ENCODE measurements at places on chromosomes 1 and 21.

DNA sequence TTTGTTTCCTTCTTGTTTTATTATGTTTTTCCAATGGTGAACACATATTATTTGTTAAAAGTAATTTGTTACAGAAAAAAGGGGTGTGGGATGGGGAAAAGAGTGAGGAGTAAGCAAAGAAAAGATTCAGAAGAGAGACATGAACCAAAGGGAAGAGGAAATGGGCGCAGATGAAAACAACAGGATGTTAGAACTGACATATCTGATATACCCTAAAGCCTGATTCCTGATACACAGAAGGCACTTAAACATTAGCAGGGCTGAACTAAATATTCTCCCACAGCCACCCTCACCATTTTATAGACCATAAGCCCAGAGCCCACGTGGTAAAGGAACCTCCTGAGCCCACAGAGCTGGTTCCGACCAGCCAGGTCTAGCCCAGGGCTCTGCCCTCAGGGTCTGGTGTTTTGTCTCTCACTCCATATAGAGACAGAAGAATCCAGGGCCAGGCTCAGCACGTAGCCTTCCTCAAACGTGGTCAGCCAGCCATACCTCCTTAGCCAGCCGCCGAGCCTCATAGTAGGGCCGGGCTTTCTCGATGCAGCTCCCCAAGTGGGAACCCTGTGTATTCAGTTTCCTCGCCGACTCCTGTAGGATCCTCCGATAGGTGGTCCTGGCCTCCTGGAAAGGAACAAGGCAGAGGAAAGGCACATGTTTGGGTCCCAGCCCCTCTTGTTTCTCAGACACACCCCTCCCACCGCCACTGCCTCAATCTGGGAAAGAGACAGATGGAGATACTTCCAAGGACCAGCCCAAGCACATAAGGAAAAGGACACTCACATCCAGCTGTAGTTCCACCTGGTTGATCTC is 9.5 kb downstream of the SH3BP5L start:
- DNase-seq = no peak

GRCh38 chr1:205701891-205702290 is 21.6 kb upstream of the SLC45A3 start:
- DNase-seq = no peak

GRCh38 chr1:33111965-33112364 is 31.0 kb downstream of the AZIN2 start:
- no peak for DNase-seq

DNA sequence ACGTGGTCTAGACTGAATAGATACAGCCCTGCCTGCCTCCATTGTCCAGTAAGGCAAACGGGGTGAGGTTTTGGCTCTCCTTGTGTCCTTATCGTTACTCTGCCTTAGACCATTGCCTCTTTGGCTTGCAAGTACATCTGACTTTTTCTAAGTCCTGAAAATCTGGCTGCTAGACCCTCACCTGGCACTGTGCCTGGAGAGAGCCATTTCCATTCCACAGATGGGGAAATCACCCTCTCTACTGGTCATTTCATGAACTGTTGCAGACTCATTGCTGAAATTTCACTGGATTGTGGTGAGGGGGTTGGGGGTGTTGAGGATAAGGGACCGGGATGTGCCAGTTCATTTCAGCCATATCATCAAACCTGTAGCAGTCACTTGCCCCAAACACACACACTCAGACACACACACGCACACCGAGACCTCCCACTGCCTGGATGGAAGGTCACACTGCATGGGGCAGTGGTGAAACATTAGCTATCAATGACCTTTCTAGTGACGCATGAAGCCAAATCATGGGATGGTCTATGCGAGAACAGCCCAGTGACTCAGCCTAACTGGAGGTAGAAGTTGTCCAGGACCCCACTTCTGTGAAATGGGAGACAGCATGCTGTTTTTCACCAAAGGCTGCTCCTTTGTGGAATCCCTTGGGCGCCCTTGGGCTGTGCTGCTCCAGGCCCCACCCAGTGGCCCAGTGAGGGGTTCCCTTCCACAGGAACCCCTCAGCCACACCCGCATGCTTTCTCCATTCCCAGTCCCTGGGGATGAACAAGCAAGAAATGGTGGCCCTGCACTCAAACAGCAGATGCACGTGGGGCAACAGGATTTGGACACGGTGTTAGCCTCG is 34.9 kb upstream of the VASH2 start:
- DNase-seq = no peak

- no peak for DNase-seq
These were observed 37.3 kb downstream of the AHDC1 start for GRCh38 chr1:27566462-27567145.

DNA sequence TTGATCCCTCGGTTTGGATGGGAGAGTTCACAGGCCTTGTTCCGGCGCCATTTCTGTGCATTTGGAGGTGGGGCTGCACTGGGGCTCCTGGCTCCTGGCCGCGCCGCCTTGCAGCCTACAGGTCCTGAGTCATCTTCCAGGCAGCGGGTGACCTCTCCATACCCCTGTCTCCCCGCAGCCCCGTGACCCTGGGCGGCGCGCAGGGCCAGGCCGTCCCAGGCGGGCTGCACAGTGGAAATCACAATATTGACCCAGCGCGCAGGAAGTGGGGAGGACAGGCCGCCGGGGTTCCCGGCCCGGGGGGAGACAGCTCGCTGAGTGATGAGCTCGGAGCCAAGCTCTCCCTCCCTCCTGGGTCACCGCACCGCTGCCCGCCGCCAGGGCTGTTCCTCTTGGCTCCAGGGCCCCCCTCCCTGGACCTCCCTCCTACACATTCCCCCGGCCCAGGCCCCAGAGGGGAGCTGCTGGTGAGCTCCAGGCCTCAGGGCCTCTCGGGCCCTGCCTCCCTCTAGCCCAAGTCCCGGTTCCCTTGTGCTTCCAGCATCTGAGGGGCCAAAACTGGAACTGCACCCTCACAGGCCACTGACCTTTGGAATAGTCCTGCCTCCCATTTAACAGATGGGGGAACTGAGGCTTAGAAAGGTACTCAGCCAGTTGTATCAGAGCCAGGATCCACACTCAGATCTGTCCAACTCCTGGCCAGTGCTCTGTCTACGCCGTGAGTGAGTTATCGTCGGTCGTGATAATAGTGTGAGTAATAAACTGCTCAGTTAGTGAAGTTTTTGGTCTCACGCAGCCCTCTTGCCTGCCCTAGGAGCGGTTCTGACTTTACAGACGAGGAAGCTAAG is 142.9 kb upstream of the WNT4 start:
- DNase-seq = no peak

DNA sequence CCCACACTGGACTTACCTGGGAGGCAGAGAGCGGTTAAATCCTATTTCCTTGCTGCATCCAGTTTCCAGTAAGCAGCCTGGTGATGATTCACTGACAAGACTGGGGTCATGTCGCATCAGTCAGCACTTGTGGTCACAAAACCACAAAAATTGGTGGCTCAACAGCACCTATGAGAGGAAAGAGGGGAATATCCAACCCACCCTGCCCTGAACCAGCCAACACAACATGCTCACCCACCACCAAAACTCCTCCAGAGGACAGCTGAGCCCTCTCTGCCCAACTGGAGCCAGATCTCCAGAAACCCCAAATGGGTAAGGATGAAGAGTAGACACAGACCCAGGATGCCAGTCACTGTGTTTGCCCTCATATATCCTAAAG is 64.0 kb downstream of the CD46 start:
- DNase-seq = no peak

- no peak for DNase-seq
These were observed 114.9 kb downstream of the VPS13D start for GRCh38 chr1:12344596-12345349.

DNA sequence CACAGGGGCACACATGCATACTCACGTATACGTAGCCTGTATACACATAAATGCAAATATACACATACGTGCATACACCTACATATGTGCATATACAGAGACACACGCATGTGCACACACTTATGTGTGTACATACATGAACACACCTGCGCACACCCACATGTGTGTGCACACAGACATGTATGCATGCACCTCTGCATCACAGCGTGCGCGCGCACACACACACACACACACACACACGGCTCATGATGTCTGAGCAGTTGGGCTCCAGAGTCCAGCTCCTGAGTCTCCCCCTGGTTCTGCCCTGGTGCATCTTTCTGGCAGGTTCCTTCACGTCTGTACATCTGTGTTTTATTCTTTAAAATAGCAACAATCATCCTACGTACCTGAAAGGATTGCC is 600.5 kb downstream of the NPHP4 start:
- no peak for DNase-seq

GRCh38 chr21:34971656-34972055 is 77.4 kb downstream of the RUNX1 start:
- no peak for DNase-seq

- DNase-seq = no peak
These were observed 3.6 kb downstream of the PAQR7 start for GRCh38 chr1:25871704-25872494.

DNA sequence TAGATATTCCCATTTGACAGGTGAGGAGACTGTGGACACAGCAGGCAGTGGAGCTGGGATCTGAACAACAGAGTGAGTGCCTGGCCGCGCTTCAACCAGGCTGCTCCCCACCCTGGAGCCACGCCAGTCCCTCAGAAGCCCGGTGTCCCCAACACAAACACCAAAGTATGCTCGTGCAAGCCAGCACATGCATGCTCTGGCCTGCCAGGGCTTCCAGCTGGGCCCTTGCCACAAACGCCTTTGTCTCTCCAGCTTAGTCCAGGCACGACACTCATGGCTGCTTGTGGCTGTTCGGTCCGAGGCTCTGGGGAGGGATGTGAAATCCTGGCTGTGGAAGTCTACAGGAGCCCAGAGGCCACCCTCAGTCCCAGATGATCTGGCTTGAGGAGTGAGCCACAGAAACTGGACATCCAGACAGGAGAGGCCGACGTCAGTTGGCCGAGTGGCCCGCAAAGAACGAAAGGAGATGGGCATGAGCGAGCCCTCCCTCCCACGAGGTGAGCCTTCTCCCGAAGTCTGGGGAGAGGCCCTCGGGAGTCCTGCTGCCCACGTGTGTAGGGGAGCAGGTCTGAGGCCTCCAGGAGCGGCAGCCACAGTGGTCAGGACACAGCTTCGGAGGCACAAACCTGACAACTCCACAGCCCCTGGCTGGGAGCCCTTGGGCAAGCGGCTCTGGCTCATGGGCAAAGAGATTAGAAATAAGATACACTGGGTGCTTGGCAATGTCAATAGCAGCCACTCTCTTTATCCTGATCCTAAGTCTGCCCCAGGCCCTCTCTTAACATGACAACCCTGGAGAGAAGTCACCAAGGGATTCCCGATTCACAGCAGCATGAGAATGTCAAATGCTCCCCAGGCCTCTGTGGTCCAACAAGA is 117.1 kb upstream of the IFFO2 start:
- no peak for DNase-seq

Data from NCI-H510A treated with DMSO at 0.1 percent for 48 hours (cell line).